ENCODE measurements at places on chromosomes 12 and 14. TPM values are rescaled to one million over a fixed set of nuclear protein-coding genes. Genes with fewer than 3 reads are reported as not detected.

GRCh38 chr12:6899837-6900519 is 4.6 kb upstream of the LRRC23 start:
- DNase-seq, result peak; percentile 50

The NOVA1 gene
- 0.87 TPM for total RNA-seq

DNA sequence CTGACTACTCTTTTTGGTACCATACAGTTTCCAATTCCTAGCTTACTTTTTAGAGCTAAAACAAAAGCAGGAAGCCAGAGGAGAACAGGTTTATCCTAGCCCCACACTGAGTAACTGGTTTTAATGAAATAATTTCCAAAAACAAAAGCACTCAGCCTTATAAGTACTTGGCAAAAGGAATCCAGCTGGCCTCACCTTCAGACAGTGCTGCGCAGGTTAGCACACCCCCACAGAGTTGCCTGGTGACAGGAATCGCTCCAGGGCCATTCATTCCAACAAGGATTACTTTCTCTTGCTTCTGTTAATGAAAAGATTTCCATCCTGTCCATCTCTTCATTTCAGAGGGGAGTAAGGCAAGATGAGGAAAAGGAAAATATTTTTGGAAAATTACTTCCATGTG is 84.6 kb downstream of the SCFD1 start:
- DNase-seq, result peak; percentile 10

DNA sequence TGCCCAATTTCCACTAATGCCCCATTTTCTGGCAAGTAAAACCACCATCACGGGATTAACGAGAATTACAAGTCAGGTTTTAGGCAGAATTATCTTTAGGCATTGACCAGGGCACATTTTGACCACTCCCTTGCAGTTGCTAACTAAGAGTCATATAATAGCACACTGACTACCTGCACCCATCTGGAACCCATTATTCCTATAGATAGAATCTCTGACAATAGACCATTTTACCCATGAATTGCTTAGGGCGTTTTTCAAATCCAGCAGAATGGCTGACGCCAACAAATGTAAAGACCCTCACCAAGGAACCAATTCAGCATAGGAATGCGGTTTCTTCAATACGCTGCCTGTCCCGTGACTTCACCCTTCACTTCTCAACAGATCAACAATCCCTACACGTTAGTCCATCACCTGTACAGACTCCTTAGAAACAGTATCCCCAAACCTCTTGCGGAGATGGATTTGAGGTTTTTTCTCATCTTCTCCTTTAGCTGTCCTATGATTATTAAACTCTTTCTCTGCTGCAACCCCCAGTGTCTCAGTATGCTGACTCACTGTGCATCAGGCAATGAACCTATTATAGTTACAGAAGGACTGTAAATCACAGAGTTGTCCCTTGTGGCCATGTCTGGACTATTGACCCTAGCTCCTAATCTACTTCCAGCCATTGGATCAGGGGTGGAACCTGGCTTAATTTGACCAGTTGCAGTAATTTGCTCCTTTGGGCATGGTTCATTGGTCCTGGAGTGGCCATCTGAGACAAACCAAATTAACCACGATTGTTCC is 177.3 kb upstream of the PLXNC1 start:
- DNase-seq, result peak; percentile 17

DNA sequence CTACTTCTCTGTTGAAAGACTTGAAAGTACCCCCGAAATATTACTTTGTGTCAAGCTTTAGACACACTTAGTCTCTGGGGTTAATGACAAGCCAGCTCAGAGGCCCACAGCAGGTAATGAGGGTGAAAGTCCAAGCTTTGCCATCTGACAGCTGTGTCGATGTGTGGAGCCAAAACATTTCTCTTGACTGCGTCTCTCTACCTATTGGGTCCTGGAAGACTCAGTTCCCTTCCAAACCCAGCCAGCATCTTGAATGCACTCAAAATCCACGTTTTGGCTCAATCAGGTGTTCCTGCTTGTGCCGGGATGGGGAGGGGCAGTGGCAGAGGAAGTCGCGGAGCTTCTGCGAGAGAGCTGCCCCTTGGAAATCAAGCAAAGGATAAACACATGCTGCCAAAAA is 3.2 kb downstream of the PLXNC1 start:
- DNase-seq, result no peak

Measured in renal cortical epithelial cell (primary cell).